Heart left ventricle (tissue), 16 donors: ENCODE measurements at places on chromosomes 1 and 21.
A peak's percentile ranks its signal among the peaks of the same experiment; 100 is the strongest.

DNA sequence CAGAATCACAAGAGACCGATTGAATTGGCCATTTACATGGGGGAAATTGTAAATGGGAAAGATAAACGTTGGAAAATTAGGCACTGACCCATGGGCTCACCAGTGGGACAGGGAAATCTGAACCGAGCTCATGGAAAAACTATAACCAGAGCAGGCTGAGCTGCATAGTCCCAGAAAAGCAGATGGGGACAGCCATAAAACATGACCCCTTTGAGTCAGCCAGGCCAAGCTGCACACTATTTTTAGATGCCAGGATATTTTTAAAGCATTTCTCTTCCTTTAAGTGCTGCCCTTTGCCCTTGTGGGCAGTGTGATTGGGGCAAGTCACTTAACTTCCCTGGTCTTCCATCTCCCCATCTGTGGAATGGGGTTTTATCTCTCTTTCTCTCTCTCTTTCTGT lies 184.1 kb downstream of the FOXD2 start:
- DNase-seq, result peak; percentile 38

GRCh38 chr21:28817871-28818270 lies 174.8 kb downstream of the LTN1 start:
- DNase-seq, result no peak

GRCh38 chr21:43692949-43693348 lies 26.0 kb upstream of the PDXK start:
- DNase-seq, result no peak

DNA sequence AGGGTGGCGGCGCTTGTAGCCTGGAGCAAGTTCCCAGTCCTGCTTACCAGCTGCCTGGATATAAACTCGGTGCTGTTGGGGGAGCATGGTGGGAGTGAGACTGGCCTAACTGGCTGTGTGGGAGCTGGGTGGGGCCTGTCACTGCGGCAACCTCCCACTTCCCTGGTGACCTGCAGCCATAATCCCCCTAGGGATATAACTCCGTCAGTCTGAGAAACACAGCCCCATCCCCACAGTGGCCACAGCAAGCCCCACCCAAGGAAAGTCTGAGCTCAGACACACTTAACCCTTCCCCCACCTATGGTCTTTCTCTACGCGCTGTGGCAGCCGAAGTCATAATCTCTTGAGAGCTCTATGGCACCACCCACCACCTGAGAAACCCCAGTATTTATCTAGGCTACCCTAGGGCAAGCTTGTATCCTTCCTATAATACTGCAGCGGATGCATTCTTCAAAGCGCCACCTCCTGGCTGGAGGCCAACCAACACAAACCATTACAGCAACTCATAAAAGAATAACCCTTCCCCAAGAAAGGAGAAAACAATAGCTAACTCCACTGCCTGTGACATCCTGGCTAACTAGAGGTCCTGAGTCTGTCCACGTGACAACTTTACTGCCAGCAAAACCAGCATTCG lies 57.4 kb downstream of the ZNF648 start:
- peak; percentile 54 for DNase-seq

- DNase-seq, result no peak
Measured at GRCh38 chr1:1678581-1679380, 13.8 kb downstream of the SLC35E2B start.

DNA sequence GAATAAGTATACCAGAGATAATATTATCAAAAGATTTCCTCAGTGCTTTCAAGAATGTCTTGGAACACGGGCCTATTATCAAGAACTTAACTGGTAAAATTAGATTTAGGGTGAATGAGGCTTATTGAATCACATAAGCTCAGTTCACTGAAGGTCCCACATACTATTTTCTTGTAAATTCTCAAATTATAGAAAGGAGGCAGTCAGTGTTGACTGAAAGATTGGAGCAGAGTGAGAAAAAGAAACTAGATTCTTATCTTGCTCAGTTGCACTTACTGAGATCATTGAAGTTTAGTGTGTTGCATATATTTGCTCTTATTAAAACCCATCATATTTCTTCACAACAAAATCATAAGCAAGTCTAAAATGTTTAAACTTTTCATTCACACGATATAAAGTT lies 3.9 kb upstream of the RGS1 start:
- DNase-seq, result no peak

GRCh38 chr21:22575165-22575584 lies 1577.0 kb downstream of the NCAM2 start:
- DNase-seq, result no peak

GRCh38 chr1:67766141-67766978 lies 66.9 kb downstream of the GNG12 start:
- peak; percentile 31 for DNase-seq

DNA sequence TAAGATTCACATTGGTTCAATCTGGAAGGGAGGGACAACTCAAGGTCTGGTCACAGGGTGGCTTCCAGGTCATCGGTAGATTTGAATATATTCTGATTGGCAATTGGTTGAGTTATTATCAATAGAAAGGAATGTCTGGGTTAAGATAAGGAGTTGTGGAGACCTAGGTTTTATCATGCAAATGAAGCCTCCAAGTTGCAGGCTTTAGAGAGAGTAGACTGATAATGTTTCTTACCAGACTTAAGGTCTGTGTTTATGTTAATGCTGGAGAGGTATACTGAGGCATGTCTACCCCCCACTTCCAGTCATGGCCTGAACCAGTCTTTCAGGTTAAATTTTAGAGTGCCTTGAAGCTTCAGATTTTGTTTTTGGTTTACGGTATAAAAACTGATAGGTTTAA lies 29.7 kb downstream of the USP25 start:
- DNase-seq, result no peak

- DNase-seq, result no peak
Measured at GRCh38 chr21:45613396-45613795, 30.1 kb upstream of the PCBP3 start.

DNA sequence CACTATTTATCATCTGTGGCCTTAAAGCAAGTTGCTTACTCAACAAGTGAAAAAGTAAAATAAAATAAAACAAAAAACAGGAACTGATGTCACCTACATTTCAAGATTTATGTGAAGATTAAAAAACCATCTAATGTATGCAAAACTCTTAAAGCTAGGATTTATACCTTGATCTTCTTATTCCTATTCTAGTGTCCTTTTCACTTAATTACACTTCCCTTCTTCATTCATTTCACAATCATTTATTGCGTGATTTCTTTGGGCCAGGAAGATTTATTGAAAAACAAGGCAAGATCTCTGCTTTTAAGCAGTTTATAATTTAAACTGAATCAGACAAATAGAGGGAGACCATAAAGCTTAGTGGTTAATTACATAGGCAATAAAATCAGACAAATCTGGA lies 18.6 kb downstream of the PTGER3 start:
- no peak for DNase-seq

- DNase-seq, result no peak
Measured at GRCh38 chr21:44977616-44978340, 37.9 kb downstream of the SLX9 start.

DNA sequence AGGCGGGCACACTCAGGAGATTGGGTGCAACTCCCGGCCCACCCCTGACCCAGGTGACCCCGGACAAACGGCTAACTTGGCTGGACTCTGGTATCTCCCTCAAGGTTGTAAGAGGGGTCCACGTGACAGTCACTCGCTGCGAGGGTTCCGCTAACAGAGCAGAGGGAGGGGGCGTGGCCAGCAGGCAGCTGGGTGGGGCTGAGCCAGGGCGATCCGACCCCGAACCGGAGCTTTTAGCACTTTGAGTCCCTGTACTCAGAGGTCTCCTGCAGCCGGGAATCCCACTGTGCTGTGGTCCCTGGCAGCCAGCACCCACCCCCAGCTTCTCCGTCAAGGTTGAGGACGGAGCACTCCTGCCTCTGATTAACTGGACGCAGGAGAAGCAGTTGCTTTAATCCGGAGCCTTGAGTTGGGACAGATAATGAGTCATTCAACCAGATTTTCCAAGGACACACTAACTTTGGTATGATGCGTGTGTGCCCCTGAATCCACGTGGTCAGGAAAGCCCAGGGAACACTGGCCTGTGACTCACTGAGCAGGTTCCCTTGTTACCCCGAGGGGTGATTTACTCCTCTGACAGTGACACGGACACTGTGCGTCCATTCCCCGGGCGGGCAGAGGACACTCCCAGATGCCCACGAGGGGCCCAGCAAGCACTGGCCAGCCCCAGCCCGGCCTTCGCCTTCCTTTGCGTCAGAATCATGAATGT lies 16.8 kb downstream of the TRPM2 start:
- no peak for DNase-seq

GRCh38 chr1:227904541-227905335 lies 43.0 kb downstream of the WNT9A start:
- DNase-seq, result peak; percentile 53

- no peak for DNase-seq
Measured at GRCh38 chr1:184593597-184593996, 161.1 kb downstream of the EDEM3 start.
